ENCODE measurements at places on chromosomes 11 and 22. TPM values are rescaled to one million over a fixed set of nuclear protein-coding genes. Genes with fewer than 3 reads are reported as not detected.
A peak's percentile ranks its signal among the peaks of the same experiment; 100 is the strongest.

Gene MUC6
- not detected for total RNA-seq

Gene SUSD2
- 332 TPM for total RNA-seq

Gene BTBD18
- not detected for total RNA-seq

Gene OR5B21
- not detected for total RNA-seq

- no peak for DNase-seq
These were observed 233.0 kb downstream of the FAM76B start for GRCh38 chr11:95556342-95557163.

GRCh38 chr22:34993548-34993947, 72.4 kb upstream of the ISX start:
- DNase-seq, result no peak

GRCh38 chr11:67354075-67355022, 1.0 kb upstream of the POLD4 start:
- DNase-seq, result no peak

GRCh38 chr11:108606070-108606469, 12.5 kb upstream of the EXPH5 start:
- no peak for DNase-seq

GRCh38 chr11:120727752-120728151, 216.2 kb downstream of the GRIK4 start:
- DNase-seq, result no peak

DNA sequence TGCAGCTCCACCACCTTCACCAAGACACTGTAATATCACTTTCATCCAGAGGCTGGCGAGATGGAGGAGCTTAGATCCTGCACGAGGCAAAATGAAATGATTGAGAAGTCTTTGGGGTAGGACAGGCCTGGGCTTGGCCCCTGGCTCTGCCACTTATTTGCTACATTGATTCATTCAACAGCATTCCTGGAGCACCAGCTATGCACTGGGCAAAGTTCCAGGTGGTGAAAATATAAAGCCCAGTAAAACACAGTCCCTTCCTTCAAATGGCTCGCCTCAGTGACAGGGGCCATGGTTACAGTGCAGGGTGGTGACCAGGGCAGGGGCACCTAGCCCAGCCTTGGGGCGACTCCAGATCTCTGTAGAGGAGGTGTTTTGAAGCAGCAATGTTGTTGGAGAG, 19.7 kb downstream of the ALX4 start:
- DNase-seq, result no peak

- no peak for DNase-seq
These were observed 825.7 kb downstream of the FAM181B start for GRCh38 chr11:81907996-81908395.

DNA sequence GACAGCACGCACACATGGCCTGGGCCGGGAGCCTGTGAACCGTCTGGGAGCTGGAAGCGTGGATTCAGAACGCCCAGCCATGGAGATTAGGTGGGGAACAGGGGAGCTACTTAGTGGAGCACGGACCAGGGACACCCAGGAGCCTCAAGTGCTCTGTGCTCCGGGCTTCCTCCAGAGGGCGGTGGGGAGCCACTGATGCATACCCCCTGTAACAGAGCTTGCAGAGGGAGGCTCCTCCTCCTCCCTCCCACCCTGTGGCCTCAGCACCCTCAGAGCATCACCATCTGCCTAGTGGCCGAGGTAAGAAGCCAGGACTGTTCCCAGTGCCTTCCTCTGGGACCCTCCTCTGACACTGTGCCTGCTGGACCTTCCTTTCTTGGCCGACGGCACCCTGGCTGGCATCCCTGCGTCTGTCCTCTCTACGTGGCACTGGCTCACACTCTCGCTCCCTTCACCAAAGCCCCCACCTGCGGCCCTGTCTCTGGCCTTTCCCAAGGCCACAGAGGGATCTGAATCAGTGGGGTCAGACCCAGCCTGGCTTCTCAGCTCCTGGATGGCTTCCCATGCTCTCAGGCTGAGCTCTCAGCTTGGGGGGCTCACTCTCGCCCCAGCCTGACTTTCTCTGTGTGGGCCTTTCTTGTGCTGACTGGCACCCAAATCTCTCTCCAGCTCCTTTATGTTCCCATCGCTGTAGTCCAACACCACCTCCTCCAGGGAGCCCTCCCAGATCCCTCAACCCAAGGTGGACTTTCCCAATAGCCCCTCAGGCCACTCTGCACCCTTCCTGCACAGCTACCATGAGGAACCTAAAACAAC, 780.9 kb downstream of the BRD1 start:
- peak; percentile 31 for DNase-seq

DNA sequence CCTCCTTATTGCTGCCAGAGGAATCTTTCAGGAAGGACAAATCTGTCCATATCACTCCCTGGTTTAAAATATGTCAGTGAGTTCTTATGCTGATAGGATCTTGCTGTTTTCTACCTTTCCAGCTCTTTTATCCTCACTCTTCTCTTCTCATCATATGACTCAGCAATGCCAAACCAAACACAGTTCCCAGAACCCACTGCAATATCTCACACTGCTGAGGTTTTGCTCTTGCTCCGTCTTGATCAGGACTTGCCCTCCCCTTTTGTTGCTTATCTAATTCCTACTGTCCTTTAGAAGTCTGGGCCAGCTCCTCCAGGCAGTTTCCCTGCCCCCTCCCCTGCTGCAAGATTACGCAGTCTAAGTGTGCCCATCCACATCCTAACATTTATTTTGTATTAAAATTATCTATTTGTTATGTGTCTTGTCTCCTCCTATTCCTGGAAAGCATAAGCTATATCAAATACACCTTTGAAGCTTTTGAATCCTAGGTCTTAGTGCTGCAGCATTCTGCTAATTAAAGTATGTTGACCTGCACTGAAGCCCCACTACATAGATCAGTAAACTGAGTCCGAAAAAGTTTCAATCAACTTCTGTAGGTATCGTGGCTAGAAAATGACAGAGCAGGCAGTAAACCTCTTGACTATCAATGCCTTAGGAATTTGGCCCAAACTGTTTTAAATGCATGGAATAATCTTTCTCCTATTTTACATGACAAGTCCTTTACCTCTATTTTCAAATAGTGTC, 119.2 kb upstream of the C11orf87 start:
- DNase-seq, result no peak

DNA sequence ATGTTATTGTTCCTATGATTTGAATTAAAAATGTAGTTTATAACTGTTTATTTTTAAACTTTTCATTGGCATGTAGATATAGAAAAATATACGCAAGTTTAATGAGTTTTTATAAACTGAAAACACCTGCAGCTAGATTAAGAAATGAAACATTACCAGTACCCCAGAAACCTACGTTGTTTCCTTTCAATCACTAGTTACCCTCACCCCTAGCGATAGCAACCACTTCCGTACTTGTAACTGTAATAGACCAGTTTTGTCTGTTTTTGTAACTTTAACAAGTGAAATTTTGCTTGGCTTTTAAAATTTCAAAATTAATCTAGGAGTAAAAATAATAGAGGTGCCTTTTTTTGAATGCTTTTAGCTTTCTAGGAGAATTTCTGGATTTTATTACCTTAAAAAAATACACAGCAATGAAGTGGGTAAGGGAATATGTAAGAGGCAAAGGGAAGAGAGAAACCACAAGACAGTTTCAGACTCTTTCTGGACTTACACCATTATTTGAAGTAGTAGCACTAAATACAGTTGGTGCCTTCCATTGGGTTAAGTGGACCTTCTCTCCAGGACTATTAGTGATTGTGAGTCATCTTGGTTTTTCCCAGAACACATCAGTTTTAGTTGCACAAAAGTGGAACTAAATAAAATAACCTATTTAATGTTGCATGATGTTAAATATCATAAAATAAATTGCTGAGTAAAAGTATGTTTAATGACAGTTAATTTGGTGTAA, 18.7 kb upstream of the NAT10 start:
- DNase-seq, result no peak

DNA sequence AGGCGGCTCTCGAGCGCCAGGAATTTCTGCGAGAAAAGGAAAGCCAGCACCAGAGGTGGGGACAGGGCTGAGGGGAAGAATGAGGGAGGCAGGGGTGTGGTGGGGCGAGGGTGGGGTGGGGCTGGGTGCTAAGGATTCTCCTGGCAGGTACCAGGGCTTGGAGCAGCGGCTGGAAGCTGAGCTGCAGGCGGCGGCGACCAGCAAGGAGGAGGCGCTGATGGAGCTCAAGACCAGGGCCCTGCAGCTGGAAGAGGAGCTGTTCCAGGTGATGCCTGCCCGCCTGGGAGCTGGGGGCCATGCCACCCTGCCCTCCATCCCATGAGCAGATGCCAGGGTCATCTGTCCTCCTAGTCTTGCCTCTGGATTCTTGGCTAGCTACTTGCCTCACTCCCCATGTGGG, 9.4 kb downstream of the CCDC88B start:
- DNase-seq, result no peak

GRCh38 chr11:64898076-64898445, 18.9 kb downstream of the ATG2A start:
- DNase-seq, result no peak

Measured in Peyer's patch (tissue), 4 donors.